Cerebellar cortex (tissue), 1 donor: ENCODE measurements at places on chromosomes 3 and 15.

GRCh38 chr15:63597038-63597790 lies at the start of gene FBXL22:
Gene FBXL22, plus strand, starts transcription at chr15:63597387. Its CDS starts 6 bp downstream, at chr15:63597393.
- no peak for DNase-seq

- no peak for DNase-seq
Measured at GRCh38 chr3:34837848-34838741, 801.2 kb upstream of the ARPP21 start.

DNA sequence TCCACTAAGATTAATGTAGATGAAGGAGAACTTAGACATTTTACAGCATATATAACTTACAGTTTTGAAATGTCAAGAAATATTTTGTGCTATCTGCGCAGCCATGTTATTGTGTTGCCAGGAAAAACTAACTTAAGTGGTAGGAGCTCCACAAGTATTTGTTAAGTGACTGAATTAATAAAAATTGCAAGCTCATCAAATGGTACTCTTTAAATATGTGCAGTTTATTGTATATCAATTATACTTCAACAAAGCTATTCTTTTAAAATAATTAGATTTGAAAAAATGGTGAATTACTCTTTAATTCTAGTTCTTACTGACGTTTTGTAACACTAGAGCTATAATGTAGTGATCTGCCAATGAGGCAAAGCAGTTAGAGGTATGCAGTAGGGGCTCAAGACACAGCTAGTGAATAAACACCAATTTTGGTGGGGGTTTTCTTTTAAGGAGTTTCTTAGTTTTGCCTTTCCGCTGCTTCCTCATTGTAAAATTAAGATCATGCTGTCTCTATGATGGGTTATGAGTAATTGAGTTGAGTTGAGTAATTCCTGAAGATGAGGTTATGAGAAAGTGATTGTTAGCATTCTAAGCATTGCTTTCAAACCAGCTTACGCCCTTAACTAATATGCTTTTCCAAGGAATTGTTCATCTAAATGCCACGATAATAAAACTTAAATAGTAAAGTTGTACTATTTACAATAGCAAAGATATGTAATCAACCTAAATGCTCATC lies 10.9 kb upstream of the LXN start:
- no peak for DNase-seq

DNA sequence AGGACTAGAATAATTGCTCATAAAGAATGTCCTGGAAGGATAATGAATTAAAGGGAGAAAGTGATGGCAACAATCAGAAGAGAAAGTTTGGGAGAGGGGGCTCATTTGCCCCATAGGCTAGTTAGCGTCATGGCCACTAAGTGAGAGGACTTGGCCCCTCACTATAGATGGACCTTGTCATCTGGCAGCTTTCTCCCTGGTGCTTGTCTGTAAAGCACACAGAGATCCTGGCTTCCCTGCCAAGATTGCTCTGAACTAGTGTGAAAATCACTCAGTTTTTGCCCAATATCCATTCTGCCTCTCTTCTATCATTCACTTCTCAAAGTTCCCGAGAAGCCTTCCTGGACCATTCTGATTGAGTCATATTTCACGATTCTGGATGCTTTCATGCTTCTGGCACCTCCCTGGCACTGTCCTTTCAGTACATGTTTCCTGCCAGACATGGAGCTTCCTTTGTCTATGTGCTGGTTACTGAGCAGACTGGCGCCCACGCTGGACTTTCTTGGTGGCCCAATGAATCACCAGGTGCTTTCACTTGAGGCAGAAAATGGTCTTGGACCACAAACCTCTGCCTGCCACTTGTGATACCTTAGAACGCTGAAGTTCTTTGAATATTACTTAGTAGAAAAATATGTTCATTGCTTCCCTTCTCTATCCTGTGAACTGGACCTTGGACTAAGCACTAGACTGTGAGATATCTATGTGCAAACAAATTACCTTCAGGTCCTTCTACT lies 709.6 kb upstream of the CFAP20DC start:
- DNase-seq = peak; percentile 16

GRCh38 chr3:71416876-71417275 lies 166.7 kb downstream of the FOXP1 start:
- peak; percentile 11 for DNase-seq

DNA sequence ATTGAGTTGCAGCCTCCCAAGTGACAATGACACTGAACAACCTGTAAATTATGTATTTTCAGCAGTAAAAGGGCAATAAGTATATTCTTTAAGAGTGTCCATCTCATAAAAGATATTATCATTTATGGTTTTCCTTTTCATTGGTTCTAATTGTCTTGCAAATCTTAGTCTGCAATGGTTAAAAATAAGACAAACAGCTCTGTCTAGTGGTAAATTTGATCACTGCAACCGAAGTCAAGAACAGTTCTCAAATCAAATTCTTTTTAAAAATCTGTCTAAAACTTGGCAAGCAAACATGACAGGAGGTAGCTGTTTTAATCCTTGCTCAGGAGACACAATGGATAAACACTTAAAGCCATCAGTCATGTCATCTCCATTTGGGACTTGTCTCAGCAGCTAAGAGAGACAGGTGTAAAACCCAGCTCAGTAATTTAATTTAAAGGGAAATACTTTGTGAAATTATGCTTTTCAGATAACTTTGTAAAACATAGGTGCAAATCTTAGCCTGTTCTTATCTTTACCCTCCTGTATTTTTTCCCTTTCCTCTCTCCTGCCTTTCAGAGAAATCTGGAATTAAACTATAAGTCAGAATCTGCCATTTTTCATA lies 150.3 kb upstream of the ARHGEF26 start:
- DNase-seq = no peak

DNA sequence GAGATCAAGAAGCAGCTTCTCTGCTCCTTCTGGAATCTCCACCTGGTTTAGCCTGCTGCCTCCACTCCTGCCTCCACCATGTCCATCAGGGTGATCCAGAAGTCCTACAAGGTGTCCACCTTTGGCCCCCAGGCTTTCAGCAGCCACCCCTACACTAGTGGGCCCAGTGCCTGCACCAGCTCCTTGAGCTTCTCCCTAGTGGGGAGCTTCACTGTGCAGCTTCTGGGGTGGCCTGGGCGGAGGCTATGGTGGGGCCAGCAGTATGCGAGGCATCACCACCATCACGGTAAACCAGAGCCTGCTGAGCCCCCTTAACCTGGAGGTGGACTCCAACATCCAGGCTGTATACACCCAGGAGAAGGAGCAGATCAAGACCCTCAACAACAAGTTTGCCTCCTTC lies 2.4 kb upstream of the KPNA4 start:
- DNase-seq = no peak

GRCh38 chr15:72141171-72142084 lies 23.2 kb downstream of the SENP8 start:
- DNase-seq = no peak

DNA sequence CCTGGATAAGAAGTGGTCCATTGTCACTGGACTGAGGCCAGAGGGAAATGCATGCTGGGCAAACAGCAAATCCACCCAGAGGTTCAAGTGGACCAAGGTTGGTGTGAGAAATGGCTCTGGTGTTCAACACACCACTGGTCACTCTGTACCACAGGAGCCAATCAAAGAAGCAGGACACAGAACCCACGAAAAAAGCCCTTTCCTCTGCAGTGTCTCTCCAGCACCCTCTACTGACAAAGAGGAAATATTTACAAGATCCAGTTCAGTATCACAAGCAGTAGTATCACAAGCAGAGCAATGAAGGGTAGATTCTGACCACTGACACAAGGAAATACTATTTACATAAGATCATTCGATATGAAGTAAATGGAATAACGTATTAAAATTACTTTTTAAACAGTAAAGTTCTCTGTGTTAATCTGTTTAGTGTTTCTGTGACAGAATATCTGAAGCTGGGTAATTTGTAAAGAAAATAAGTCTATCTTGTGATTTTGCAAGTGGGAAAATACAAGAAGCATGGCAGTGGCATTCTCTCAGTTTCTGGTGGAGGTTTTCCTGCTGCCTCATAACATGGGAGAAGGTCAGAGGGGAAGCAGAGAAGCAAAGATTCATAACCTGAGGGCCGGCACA lies 390.7 kb downstream of the EFHB start:
- peak; percentile 33 for DNase-seq

DNA sequence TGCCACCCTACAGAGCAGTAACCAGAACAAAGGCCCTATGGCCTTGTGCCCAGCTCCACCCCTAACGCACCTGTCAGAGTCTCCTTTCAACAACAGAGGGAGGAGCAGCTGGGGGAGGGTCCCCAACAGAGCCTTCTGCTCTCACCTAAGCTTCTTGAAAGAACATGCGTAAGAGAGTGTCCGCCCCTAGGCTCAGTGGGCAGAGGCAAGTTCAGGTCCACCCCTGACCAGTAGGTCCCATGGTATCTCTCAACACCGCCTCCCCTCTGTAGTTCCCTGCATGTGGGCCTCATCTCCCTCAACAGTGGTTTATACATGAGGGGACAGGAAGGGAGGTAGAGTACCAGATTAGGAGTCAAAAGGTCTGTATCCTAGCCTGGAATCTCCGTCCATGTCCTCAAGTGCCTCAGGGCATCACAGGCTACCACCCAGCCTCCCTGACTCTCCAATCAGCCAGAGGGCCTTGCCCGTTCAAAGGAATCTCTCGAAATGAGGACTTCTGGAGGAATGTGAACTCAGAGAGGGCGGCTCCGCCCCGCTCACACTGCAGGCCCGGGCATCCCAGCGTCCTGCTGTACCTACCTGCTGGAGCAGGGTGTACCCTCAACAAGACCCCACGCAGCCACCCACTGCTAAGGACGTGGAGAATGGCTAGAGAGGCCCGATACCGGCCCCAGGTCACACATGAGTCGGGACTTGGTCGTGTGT lies 680 bp downstream of the POC1A start:
- no peak for DNase-seq

DNA sequence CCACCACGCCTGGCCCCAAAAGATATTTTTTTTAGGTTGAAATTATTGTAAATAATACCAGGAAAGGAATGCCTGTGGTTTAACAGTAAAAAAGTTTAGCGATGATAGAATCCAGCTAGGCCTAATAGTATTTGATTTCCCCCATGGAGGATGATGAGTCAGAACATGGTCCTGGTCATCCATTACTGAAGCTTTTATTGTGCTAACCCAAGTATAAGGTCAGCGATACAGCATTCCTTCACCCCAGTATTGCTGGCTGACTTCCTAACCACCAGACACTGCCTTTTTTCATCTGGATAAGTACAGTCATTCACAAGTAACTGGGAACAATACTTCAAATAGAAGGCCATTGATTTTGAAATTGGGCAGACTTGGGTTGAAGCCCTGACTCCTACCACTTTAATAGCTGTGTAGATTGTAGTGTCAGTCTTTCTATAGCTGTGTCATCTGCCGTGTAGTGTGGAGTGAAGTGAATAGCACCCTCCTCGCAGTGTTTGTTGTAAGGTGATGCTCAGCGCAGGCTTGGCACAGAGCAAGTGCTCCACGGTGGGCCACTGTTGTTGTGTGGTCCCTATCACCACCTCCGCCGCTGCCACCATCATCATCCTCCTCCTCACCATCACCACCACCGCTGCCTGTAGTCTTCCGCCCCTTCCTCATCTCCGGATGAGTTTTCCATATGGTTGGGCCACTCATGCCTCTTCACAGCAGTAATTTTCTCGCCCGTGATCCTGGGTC lies 436.0 kb upstream of the TPM1 start:
- no peak for DNase-seq

- DNase-seq = no peak
Measured at GRCh38 chr3:132083583-132084279, 48.9 kb upstream of the CPNE4 start.

GRCh38 chr3:130975251-130975650 lies 51.4 kb downstream of the ASTE1 start:
- DNase-seq = peak; percentile 13

DNA sequence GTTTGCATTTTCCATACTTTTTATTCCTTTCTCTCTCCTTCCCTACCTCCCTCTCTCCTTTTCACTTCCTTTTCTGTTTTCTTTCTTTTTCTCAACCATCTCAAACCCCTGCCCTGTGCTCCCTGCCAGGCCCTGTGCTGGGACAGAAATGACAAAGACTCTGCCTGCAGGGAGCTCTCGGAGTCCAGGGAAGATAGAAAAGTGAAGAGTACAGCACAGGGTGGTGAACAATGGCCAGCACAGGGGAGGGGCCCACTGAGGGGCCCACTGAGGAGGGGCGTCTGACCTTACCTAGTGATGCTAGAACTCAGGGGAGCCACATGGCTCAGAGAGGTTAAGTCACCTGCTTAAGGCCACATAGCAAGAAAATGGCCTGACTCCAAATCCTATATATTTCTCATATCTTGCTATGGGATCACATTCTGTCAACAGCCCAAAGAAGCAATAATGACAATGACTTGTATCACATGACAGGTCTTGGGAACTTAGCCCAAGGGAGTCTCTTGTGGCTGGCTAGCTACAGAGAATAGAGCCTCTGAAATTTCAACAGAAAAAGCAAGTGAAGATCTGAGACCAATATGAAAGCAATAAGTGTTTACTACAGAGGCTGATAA lies 44.3 kb upstream of the ATP2B2 start:
- no peak for DNase-seq

DNA sequence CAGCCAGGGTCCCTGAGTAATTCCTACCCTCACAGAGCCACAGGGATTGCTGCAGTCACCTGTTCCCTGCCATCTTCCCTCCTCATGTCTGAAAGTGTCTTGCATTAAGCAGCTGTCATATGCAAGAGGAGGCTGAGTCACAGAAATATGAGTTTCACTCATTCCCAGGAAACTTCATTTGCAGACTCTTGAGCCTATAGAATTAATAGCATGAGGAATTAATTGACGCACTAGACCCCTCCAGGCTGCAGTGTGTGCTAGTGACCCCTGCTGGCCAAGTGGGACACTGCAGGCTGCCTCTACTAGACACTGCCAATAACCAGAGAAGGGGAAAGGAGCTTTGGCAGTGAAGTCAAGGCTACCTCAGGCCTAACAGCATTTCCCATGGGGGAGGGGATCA lies 50.6 kb upstream of the SLC6A1 start:
- no peak for DNase-seq

DNA sequence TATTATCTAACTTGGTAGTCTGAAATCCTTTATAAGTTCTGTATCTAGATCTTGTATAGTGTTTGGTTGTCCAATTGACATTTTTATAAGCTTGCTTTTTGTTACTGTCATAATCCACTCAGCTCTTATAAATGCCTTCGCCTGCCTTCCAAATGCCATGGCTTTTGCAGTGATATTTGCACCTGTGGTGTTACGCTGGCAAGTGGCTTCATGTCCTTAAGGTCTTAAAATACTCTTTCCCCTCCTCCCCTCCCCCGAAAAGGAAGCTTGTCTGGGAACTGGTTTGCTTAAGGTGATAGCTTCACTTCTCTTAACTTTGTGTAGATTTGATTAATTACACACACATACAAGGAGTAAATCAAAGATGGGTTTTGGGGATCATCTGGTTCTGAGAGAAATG lies 62.0 kb downstream of the ABHD2 start:
- DNase-seq = no peak

DNA sequence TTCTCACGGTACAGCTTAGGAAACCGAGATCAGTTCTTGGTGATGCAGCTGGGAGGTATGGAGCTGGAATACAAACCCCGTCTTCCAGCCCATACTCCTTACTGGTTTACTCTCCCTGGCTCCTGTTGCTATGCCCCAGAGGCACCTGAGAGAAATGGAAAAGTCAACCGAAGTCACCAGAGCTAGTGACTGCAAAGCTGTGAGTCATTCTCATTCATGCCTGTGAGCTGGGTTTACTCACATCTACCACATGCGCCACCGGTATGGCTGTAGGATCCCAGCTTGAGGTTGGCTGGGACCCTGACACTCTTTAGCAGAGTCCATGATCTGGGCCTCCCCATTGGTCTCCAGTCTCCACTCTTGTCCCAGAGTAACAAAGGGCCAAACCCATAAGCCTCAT lies 111.5 kb upstream of the ETV5 start:
- no peak for DNase-seq
